ENCODE measurements at places on chromosomes 12 and 14.

GRCh38 chr14:92173668-92174067 is 51.9 kb downstream of the CPSF2 start:
- no peak for DNase-seq

- no peak for DNase-seq
These were observed 207.7 kb downstream of the BCAT1 start for GRCh38 chr12:24741216-24741615.

GRCh38 chr12:57487597-57488401 is at the start of gene MARS1:
Gene MARS1 (plus strand): TSS chr12:57488068. CDS start chr12:57488091, 23 bp downstream.
- peak; percentile 83 for DNase-seq

- DNase-seq = no peak
These were observed 50.3 kb downstream of the CCNK start for GRCh38 chr14:99531251-99532096.

DNA sequence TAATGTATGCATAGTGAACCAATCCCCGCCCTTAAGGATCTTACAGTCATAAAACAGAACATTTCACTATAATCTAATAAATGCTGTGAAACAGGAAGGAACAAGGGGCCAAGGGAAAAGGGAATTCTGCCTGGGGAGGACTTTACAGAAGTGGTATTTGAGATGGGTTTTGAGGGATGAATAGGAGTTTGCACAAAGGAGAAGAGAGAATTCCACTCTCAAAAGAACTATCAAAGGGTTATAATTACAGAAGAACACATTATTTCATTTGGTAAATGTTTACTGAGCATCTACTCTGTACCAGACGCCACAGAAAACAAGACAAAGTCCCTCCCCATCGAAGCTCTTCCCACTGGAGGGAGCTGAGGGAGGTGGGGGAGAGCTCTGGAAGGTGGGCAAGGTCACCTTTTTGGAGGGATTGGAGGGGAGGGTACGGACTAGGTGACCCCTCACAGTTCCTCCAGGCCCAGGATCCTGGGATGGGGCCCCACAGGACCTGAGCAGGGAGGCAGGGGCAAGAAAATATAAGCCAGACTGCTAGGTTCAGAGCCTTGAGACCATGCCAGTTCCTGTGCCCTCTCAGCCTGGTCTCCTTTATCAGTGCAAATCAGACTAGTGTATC is 24.5 kb downstream of the PHETA1 start:
- DNase-seq = no peak

GRCh38 chr12:123269896-123270213 is 1.8 kb downstream of the CDK2AP1 start:
- DNase-seq = no peak

- no peak for DNase-seq
These were observed 110.4 kb downstream of the ESRRB start for GRCh38 chr14:76486251-76486743.

DNA sequence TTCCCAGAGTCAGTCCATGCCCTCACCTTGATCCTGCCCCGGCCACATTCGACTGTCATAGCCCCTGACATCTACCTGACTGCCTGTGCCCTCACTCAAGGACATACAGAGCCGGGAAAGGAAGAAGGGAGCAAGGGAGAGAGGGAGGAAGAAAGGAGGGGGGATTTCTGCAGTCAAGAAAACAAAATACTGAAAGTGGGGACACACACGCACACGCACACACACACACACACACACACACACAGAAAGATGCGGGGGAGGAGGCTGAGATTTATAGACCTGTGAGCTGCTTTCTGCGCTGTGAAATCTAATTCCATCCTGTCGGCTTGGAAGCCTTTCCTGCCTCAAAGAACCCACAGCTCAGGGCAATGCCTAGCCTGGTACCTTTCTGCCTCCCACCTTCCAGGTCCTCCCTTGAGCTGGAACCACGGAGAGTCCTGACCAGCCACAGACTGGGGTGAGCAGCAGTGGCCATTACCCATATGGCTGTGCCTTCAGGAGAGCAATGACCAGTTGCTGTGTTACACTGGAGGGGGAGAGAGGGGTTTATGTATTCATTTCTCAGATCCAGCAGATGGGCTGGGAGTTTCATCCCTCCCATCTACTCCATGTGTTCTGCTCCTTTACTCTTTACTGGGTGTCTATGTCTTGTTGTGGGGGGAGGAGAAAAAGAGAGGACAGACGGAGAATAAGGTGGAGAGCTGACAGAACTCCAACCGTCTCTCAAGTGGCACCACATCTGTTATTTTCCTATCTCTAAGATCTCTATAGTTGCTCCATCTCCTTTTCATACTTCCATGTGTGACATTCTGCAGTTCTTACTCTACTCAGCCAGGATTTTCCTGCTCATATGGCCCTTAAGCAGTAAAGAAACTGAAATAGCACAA is 12.9 kb downstream of the C14orf93 start:
- DNase-seq = no peak

GRCh38 chr12:110004598-110004997 is 5.4 kb downstream of the ANKRD13A start:
- DNase-seq = no peak

DNA sequence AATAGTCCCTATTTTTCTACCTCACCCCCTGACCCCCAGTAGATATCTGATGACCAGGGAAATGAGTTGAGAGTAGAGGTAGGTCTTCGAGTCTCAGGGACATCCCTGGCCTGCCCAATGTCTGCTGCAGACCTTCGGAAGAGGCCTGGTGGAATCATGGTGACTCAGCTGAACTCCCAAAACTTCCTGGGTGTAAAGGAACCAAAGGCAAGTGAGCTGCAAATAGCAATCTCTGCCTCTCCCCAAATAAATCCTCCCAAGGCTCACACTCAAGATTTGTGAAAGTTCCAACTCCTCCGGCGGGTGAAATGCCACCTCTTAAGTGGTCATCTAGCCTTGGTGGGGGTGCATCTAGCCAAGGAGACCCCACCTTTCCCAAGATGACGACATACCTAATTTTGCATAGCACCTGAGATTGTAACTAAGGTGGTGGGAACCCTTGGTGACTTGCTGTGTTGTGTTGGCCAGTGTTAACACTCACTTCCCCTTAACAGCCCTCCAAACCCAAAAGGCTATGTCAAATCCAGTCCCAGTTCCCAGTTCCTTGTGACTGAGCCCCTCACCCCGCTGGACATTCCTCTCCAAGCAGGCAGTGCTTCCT is 6.3 kb downstream of the ZFP36L1 start:
- DNase-seq = no peak

GRCh38 chr12:57890191-57891115 is 43.9 kb upstream of the CTDSP2 start:
- no peak for DNase-seq

GRCh38 chr14:95497561-95498011 is 18.9 kb downstream of the SYNE3 start:
- DNase-seq = no peak

- DNase-seq = no peak
These were observed 5.9 kb downstream of the ARL6IP4 start for GRCh38 chr12:122986258-122986871.

- no peak for DNase-seq
These were observed 128.9 kb downstream of the FOXA1 start for GRCh38 chr14:37466003-37466622.

- no peak for DNase-seq
These were observed 45.9 kb downstream of the PPP1R13B start for GRCh38 chr14:103801459-103801858.

DNA sequence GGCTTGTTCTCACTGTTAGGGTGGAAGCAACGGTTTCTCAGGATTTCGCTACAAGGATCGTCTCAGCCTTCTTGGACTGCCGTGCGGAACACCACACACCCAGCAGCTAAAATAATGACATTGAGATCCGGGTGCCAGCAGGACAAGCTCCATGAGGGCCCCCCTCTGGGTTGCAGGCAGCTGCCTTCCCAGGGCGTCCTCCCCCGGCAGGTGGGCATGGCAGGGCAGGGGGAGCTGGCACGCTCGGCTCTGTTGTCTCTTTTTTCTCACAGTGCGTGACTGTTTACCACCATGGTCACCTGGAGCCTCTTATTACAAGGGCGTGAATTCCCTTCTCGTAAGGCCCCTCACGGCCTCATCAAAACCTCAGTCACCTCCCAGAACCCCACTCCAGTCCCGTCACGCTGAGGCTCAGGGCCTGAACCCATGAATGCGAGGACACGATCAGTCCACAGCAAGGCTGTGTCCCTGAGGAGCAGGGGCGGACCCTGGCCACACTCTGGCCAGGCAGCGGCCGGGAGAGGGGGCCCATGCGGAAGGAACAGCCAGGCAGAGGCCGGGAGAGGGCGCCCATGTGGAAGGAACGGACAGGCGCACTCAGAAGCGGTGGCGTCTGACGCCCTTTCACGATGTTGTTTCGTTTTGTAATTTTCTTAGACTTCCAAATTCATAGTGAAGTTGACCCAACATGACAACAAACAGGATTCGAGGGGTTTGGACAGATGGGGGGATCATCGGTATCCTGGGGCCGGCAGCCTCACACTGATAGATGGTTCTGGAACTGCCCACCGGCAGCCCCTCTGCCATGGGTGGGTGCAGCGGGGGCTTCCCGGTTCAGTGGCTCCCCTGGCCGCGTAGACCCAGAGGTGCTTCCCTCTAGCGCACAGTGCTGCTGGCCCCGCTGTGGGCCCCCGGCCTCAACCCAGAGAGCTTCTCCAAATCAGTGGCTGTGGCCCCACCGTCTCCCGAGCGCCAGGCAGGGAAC is 10.0 kb downstream of the LRCOL1 start:
- DNase-seq = no peak

DNA sequence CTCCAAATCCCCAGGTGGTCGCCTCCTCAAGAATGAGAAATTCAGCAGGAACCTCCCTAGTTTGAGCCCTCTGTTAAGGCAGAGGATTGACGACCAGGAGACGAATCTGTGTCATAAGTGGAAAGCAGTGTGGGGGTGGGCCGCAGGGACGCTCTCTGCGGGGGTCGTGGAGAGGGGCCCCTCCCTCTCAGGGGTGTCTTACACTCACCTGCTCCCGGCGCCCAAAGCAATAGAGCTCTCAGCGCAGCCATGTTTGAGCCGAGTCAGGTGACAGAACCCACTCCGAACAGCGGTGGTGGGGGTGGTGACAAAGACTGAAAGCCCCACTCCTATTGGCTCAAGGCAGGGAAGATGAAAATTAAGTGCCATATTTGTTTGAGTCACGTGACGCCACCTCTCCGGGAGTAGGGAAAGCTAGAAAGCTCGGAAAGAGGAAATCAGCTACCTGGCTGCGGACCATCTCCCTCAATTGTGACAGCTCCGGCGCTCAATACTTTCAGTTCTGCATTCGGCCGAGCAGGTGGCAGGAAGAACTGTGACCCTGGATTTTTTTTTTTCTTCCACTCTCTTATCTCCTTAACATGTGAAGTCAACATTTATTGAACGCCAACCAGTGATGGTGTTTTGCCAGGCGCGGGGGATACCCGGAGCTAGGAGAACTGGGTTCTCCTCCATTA is at the start of gene ZFYVE26:
Gene ZFYVE26 (minus strand): TSS at position 265 of the 677 bp plus-strand sequence. CDS start 627 bp downstream, outside the sequence.
- peak; percentile 79 for DNase-seq

- no peak for DNase-seq
These were observed 3.7 kb downstream of the LETMD1 start for GRCh38 chr12:51051787-51052186.

DNA sequence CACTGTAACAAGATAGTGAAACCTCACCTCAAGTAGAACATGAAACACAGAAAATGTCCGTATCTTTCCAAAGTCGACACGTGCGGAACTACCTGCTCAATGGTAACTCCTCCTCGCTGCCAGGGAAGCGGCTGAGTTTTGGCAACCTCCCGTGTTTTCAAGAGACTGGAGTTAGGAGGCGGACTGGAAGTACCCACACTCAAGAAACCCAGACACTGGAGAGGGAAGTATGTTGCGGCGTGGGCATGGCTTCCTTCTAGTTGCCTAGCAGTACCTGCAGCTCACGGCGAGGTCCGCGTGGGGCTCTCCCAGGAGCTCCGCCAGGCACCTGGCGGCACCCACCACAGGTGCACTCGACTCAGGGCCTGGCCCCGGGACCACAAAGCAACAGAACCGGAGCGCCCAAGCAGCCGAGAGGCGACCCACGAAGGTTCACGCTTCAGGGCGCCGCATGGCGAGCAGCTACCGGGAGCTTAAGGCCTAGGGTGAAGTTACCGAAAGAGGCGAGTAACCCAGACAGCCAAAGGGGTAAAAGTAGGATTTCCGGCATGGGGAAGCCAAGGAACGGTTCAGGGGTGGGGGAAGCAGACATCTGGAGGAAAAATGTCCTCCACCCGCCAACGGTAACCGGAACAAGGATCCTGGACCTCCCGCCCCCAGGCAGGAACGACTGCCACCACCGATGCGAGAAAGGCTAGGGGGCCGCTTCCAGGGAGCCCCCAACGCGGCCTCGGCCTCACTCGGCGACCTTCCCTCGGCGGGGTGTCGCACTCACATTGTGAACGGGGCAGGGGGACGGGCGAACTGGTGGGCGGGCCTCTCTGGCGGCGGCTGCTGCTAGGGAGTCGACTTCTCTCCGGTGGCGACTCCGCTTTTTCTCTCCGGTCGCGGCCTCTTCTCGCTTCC is 608 bp downstream of the PTGES3 start:
- peak; percentile 26 for DNase-seq
